ENCODE measurements at places on chromosomes 5 and 9. TPM values are rescaled to one million over a fixed set of nuclear protein-coding genes. Genes with fewer than 3 reads are reported as not detected.

Gene SLC36A2
- not detected for total RNA-seq

Gene LEAP2
- total RNA-seq: 1.1 TPM

Gene SLC6A3
- total RNA-seq: not detected

Gene DAB2IP
- total RNA-seq: 14.1 TPM

Gene ACSL6
- total RNA-seq: 0.05 TPM

All from SK-MEL-5 (cell line).